Stimulated activated CD4-positive, alpha-beta T cell treated with anti-CD3 and anti-CD28 coated beads, Interleukin-15, amount 100 ng/mL, for 1 hour (primary cell): ENCODE measurements at places on chromosomes 1 and 21.

DNA sequence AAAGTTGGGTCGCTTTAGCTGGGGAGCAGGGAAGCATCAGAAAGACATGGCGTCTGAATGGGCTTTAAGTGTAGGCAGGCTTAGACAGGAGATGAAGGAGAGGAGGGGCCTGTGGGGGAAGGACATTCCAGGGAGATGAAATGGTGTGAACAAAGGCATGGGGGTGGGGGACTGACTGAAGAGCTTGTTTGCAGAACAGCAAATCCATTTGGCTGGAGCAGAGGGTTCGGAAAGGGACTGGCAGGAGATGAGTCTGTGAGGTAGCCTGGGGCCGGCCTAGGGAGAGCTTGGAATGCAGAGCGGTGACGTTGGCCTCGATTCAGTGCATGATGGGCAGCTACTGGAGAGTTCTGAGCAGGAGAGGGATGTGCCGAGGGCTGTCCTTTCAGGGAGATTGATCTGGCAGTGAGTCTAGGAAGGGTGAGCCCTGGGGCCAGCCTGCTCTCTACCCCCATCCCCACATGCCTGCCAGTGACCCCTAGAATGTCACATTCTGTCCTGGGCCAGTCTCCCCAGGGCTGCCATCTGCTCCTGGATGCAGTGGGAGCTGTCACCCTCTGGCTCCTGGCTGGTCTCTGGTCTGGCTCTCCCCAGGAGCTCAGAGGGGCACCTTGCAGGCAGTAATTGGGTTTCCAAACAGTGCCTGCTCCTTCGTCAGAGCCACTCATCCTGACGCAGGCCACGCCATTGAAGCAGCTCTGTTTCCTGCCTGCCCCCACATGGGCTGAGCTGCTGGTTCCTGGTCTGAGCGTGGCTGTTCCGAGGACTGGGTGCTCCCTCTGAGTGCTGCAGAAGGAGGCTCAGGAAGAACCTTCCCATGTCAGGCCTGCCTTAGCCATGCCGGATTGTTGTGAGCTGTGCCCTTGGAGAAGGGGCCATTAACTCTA, 22.3 kb upstream of the TMEM222 start:
- no peak for DNase-seq

DNA sequence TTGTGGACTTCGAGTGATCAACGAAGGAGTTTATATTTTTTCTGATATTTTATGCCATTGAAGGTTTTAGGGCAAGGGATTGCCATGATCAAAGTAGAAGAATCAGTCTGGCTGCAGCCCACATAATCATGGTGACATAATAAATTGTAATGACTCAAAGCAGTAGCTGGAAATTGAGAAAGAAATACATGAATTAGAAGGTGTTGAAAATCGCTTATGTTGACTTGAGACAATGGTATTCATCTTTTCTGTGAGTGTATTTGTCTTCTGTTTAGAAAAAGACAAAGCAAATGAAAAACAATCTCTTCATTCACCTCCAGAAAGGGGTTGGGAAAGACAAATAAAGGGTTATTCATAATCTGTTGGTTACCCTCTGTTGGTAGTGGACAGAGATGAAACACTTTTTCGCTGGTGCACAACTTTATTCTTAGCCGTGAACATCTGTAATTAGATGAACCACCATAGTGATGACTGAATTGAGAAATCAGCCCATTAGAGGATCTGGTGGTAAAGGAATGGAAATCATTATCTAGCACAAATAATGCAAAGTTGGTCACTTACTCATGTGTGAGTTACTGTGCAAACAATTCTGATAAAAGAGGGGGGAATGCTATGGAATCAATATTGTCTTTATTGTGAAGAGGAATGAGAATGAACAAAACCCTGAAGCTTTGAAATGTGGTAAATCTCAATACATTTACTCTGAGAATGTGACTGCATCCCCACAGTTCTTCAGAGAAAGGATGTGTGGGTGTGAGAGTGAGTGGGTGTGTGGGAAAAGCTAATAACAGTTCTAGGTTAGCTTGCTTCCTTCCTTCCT, 121.8 kb downstream of the NTNG1 start:
- no peak for DNase-seq

DNA sequence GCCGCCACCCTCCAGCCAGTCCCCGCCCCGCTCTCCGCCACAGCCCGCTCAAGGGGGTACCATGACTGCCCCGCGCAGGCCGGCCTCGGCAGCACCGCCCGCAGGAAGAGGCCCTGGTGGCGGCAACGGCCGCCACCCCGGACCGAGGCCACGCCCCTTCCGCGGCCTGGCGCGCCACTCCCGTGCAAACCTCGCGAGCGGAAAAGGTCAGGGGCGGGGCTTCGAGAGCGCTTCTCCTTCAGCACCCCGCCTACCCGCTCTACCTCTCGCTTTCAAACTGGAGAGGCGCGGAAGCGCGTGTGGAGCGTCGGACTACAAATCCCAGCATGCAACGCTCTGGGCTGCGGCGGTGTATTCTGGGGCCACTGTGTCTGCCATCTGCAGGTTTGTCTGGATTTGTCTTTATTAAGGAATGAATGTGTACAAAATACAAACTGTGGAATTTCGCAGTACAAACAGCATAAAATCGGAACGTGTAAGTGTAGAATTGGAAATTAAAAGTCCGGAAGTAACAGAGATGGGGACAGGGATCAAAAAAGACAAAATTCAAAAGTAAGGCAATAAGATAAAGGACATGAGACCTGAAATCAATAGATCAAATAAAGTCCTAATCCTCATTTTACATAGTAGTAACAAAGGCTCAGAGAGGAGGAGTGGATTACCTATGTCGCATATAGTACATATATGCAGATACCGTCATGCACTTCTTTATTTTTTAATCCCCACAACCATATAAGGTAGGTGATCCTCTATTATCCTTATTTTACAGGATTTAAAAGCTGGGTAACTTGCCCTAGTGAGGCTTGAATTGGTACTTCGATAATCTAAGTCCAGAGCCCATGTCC, 464 bp upstream of the ADSS2 start:
- DNase-seq = peak; percentile 97

GRCh38 chr1:114758256-114758832, 560 bp upstream of the CSDE1 start:
- DNase-seq = no peak

DNA sequence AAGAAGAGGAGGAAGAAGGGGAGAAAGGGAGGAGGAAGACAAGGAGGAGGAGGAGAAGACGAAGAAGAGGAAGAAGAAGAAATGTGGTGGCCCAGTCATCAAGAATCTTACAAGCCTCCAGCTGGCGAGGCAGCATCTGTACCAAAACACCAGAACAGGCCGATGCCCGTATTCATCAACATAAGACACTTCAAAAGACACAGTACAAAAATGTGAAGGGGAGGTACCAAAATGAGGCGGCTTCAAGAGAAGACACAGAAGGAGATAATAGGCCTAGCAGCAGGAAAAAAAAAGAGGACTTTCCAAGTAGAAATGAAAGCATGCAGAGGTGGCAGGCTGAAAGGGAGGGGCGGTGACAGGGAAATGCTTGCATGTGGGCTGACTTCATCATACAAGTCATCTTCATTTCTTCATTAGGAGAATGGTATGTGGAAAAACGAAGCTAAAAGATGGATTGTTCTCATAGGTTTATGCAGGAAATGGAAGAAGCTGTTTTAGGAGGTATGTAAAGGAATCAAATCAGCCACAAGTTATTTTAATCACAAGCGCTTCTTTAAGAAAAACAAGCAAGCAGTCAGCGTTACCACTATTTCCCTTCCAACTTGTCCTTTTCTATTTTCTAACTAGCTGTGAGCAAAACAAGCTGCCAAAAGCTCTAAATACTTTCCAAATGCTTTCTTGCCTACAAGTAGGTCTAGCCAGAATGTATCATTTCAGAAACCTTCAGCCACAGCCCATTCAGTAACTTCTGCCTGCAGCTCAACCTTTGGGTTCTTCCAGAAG, 192.3 kb downstream of the SLC45A1 start:
- DNase-seq = peak; percentile 33

DNA sequence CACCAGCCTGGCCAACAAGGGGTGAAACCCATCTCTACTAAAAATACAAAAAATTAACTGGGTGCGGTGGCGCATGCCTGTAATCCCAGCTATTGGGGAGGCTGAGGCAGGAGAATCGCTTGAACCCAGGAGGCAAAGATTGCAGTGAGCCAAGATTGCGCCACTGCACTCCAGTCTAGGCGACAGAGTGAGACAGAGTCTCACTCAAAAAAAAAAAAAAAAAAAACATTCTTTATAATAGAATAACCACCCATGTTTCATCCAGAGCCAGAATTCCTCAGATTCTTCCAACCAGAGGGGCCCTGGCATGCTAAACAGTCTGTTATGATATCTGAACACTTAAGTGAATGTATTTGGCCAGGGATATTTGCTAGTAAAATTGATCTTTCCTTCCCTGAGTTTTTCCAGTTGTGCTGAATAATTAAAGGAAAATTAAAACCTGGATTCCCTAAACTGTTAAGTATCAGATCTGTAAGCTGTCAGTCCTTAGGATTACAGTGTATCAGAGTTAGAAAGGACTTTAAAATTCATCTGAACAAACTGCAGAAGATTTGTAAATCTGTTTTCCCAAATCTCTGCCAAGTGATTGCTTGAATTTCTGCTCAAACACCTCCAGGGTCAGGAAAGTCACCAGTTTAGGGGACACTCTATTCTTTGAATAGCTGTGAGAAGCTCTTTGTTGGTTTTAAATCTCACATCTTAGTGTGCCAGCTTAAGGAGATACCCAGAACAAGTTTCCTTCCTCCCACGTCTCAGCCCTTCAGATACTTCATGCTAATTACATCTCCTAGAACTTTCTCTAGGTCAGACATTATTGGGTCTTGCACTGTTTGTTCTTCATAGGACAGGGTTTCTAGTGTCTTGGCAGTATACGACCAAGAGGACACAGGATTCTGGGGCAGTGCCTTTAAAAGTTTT, 84.6 kb upstream of the BMP8A start:
- no peak for DNase-seq

DNA sequence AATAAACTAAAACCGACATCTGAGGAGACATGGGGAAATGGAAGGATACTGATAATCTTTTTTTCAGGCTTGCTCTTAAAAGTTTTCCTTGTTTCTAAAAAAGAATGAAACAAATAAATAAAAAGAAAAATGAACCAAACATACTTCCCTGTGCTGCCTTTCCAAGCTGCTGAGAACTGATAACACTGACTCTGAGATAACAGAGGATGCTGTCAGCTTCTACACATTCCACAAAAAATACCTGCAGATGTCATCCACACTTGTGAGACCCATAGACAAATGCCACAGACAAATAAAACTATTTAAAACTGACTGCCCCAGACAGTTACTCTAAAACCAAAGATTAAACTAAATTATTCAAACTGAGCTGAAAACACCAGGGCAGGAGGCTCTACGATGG, 12.0 kb upstream of the OR6K3 start:
- no peak for DNase-seq

- no peak for DNase-seq
These were observed 50.2 kb downstream of the ST3GAL3 start for GRCh38 chr1:43757343-43758053.

- no peak for DNase-seq
These were observed 14.9 kb upstream of the CDA start for GRCh38 chr1:20573987-20574386.

GRCh38 chr1:172781513-172782140, 122.7 kb downstream of the FASLG start:
- no peak for DNase-seq

DNA sequence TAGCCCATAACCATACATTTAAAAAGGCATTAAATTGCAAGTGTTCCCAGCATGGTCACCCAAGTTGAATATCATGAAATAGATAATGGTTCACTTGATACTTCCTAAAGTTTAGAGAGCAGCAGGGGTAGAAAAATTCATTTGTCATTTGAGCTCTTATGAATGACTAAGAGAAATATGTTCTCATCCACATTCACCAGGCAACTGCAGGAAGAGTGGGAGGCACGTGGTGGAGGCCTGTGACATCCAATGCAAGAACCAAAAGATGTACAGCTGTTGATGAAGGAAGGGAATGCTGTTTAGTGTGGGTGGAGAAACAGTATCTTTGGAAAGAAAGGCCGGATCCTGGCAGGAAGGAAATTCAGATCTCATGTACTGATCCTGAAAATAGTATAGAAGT, 473.1 kb downstream of the ADGRL2 start:
- DNase-seq = no peak

DNA sequence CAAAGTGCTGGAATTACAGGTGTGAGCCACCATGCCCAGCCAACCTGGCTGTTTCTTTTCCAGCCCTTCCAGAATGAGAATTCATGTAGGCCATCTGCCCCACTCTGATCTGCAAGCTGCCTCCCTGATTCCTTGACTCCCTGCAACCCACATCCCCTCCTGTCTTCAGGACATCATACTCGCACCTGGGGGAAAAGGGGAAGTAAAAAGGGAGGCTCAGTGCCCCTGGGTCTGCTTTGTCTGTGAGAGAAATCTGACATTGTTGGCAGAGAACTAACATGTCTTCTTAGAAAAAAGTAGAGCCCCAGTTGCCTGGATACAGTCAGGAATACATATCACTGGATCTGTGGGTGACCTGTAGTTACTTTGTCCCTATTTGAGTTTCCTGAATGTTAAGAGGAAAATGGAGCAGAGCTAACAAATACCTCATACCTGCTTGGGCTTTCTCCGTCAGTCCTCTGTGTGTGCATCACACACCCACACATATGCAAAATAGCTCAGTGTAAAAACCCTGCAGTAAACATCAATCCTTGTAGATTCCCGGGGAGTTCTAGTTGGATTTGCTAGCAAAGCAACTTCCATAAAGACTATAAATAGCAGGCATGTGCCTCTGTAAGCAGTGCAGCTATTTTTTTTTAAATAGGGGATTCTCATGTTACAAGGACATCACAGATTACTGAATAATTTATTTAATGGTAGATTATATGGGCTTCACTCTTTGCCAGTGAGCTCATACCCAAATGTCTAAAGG, 62.9 kb downstream of the TEX35 start:
- DNase-seq = no peak

- no peak for DNase-seq
These were observed 15.0 kb downstream of the IL10RB start for GRCh38 chr21:33281096-33281652.

DNA sequence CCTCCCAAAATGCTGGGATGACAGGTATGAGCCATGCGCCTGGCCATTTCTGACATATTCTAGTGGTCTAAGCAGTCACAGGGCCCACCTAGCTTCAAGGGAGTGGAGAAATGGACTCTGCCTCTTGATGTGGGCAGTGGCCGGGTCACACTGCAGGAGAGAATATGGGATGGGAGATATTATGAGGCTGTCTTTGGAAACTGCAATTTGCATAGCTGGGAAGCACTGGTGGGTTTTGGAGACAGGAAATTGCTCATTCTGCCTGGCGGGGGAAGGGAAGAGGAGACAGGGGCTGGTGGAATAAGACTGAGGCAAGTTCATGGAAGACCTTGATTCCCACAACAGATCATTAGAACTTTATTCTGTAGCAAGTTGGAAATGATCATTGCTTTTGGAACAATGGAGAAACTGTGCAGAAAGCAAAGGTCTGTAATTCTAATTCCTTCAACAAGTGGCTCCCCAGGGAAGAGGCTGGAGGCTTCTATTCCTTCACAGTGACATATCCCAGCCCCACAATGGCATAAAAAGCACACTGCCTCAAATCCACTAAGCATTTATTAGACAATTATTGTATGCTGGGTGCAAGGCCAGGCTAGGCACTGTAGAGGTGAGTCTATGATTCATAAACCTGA, 10.5 kb downstream of the NCMAP start:
- no peak for DNase-seq

- DNase-seq = no peak
These were observed 569 bp downstream of the FALEC start for GRCh38 chr1:150516050-150516591.

- DNase-seq = no peak
These were observed 25.6 kb downstream of the SLX9 start for GRCh38 chr21:44965251-44966022.
